NCI-H1092 (cell line): ENCODE measurements at places on chromosomes 4 and X.

- no peak for DNase-seq
These were observed 14.6 kb downstream of the DGKQ start for GRCh38 chr4:958696-959337.

DNA sequence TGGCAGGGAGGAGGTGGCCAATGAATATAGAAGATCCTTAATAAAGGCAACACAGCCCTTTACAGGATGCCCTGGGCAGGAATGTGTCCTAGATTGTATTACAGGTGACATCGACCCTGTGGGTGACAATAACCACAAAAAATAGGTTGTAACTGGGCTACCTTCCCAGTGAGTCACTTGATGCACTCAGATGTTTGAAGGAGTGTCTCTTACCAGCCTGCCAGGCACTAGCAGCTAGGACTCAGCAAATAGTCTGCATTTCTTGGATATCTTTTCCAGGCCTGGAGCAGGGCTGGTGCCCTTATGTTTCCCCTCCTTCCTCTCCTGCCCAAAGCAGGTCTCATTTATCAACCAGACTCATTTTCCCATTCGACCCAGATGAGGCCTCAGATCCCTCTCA, 50.9 kb upstream of the TMEM164 start:
- no peak for DNase-seq

GRCh38 chrX:16130707-16131106, 7.3 kb downstream of the GRPR start:
- DNase-seq: no peak

GRCh38 chrX:1673337-1673736, 58.5 kb downstream of the ASMT start:
- DNase-seq: no peak

DNA sequence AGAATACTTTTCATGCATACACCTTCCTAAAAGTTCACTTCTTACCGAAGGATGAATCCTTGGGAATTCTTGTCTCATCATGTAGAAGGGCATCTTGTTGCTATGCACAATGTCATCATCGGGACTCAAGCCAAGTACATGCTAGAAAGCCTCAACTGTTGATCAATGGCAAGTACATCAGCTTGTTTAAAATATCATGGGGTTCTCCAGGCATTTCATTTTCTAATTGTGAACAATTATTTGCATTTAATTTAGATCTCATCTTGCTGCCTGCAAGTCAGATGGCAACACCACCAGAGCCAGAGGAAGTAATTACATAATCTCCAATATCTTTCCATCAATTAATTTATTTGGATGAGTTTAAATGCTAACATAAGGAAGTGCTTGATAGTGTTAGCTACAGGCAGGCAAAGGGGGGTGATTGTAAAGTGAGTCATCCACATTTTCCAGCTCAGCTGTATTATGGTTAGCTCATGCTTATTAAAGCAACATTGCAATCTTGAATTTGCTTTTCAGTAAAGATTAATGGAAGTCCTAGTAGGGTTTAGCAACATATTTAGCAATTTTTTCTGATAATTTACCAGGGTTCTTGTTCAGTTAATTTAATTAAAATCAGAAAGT, 356.5 kb downstream of the CBLL2 start:
- DNase-seq: no peak

- DNase-seq: no peak
These were observed 566.8 kb upstream of the HTR2C start for GRCh38 chrX:114017086-114017485.
